Activated CD8-positive, alpha-beta memory T cell treated with anti-CD3 and anti-CD28 coated beads for 48 hours (primary cell): ENCODE measurements at places on chromosomes 4 and X.

DNA sequence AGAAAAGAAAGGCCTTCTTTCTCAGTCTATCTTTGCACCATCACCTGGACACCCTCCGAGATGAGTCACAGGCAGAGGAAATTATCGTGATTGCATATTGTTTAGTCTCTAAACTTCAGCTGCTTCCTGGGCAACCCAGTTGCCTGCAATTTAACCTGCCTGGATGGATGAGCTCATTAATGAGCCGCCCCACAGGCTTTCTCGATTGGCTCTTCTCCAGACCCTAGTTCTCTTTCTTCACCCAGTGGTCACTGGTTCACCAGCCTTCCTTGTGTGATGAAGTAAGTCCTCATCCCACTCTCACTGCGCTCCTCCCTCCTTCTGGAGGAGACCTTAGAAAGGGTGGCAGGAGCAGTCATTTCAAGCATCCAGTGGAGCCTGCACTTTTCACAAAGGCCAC, 94.4 kb downstream of the SOWAHB start:
- DNase-seq = no peak

GRCh38 chrX:33725535-33726210, 406.4 kb downstream of the FAM47A start:
- DNase-seq = no peak

DNA sequence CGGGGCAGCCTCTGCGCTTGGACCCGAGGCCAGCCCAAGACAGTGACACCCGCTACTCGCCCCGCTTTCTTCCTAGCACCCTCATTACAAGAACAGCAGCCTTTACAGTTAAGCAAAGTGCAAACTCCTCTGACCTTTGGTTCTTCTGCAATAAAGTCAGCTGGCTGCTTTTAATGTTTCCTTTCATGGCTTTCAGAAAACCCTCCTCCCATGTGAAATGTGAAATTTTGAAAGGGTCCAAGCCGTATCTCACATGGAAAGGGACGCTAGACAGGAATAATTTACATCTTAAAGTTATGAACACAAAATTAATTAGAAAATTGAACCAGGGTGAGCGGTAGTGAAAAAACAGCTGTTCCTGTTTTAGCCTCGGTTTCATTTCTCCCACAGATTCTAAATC, 520.1 kb upstream of the FRG1 start:
- no peak for DNase-seq

GRCh38 chr4:53574528-53574927, 16.8 kb downstream of the LNX1 start:
- no peak for DNase-seq

DNA sequence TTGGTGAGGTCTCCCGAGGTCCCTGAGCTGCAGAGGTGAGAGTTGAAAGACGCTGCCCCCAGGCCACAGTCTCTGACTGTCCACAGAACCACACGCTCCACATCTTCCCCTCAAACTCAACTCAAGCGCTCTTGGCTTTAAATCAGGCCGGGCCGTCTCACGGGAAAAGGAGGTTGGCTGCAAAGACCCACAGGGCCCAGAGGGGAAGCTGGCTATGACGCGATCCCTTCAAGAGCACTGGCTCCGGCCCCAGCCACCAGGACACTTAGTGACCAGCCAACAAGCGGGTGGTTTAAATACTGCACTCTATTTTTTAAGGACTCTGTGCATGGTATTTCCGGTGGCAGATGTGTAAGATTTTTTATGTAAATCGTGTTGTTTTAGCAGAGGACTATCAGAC, 19.9 kb downstream of the LRPAP1 start:
- DNase-seq = no peak

GRCh38 chr4:4416981-4417380, 30.1 kb downstream of the NSG1 start:
- DNase-seq = no peak

DNA sequence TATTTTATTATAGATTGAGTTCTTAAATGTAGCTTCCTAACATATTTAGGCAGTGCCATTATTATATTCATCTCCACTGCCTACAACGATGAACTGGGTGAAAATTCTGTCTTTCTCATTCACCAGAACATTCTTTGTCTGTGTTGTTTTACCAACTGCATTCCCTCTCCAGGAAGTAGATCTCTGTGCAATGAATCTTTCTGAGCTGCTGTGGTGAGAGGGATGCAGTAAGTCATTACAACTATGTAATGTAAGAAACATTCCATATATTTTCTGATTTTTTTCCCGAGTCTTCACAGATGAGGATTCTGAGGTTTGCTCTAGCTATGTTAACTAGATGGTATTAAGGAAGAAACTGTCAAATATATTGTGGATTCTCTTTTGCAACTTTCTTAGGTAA, 811.9 kb upstream of the PCDH7 start:
- DNase-seq = no peak
